ENCODE measurements at places on chromosomes 6 and 20. TPM values are rescaled to one million over a fixed set of nuclear protein-coding genes. Genes with fewer than 3 reads are reported as not detected.

DNA sequence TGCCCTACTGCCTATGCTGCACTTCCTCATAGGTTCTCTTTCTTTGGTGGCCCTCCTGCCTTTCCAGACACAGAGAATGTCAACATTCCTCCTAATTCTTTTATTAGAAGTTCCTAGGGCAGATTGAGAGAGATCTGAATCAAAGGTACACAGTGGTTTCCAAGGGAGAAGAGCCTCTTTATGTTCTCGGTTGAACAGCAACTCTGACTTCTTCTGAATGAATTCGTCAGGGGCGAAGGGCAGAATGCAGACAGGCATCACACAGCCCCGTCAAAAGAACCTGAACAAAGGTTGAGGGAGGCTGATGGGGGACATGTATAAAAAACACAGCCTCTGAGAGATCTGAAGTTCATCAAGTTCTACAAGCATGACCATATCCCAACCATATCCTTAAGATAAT is 68.1 kb upstream of the DTNBP1 start:
- no peak overlapping the region for H3K4me3 ChIP-seq
- DNase-seq, result no peak
- H3K36me3 ChIP-seq, result no peaks in the 10 kb centered on the region
- peaks cover 2% of the 10 kb centered on the region for H3K27me3 ChIP-seq
- peaks cover 6% of the 10 kb centered on the region for H3K4me1 ChIP-seq

GRCh38 chr6:43575105-43575771 is 600 bp downstream of the XPO5 start:
- H3K4me3 ChIP-seq, result peak overlapping the region; percentile 86
- peaks cover 23% of the 10 kb centered on the region for H3K36me3 ChIP-seq
- DNase-seq, result no peak
- peak overlapping the region; percentile 8 for H3K27ac ChIP-seq
- no peaks in the 10 kb centered on the region for H3K27me3 ChIP-seq

- no peaks in the 10 kb centered on the region for H3K27me3 ChIP-seq
- H3K36me3 ChIP-seq, result no peaks in the 10 kb centered on the region
- no peak for DNase-seq
- H3K4me3 ChIP-seq, result no peak overlapping the region
Measured at GRCh38 chr6:162377735-162378134, 349.8 kb downstream of the PRKN start.

DNA sequence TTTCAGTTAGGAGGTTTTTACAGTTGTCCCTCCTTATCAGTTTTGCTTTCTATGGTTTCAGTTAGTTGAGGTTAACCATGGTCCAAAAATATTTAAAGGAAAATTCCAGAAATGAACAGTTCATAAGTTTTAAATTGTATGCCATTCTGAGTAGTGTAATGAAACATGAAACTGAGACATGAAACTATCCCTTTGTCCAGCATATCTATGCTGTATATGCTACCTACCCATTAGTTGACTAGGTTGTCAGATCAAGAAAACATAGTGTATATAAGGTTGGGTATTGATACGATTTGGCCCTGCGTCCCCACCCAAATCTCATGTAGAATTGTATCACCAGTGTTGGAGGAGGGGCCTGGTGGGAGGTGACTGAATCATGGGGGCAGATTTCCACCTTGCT is 39.1 kb downstream of the VGLL2 start:
- DNase-seq, result no peak
- no peak overlapping the region for H3K27ac ChIP-seq
- no peaks in the 10 kb centered on the region for H3K36me3 ChIP-seq
- H3K27me3 ChIP-seq, result no peaks in the 10 kb centered on the region
- H3K4me3 ChIP-seq, result no peak overlapping the region
- H3K4me1 ChIP-seq, result no peaks in the 10 kb centered on the region

DNA sequence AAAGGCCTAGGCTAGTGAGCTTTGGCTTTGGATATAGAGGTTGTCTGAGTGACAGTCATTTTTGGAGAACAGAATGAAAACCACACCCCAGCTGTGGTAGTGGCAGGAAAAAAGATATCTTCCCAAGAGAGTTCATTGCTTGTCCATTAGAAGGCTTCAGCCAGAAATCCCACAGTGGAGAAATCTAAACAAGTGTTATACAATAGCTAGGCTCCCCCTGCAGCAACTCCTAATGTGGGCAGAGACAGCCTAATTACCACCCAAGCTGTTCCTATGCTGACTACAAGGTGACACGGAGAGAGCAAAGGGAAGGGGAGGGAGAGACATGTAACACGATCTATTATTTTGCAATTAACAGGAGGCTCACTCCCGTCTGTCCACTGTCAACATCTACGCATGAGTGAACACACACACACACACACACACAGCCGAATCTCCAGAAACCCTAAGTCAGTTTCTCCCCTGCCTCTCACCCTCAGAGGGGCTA is 147.5 kb upstream of the TCF21 start:
- no peaks in the 10 kb centered on the region for H3K4me1 ChIP-seq
- H3K4me3 ChIP-seq, result no peak overlapping the region
- no peaks in the 10 kb centered on the region for H3K27me3 ChIP-seq
- DNase-seq, result no peak
- H3K27ac ChIP-seq, result no peak overlapping the region
- no peaks in the 10 kb centered on the region for H3K36me3 ChIP-seq

DNA sequence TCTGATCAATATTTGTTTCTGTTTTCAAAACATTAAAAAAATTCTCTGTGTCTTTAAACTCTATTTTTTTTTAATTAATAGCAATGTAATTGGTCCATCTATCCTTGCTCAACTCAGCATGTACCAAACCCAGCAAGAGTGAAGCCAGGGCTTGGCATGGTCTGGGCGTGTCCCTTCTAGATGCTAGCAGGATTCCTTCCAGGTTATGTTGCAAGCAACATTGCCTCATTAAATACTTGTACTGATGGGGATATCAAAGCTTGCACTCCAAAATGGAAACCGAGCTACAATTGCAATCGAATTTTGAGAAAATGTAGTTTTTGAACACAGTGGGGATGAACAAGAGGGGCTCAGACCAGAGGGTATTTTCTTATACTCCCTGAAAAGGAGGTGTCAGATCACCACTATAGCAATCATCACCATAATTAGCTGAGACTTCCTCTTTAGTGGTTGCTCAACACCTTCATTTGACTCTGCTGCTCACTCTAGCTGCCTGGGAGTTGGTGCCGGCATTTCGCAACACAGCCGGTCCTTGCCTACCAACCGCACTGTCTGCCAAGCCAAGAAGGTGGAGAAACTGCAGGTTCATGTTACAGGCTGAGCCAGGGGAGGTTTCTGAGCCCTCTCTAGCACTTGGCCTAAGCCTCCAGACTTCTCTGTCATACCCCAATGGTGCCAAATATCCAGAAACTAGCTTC is 67.8 kb upstream of the RALGAPA2 start:
- no peaks in the 10 kb centered on the region for H3K4me1 ChIP-seq
- no peaks in the 10 kb centered on the region for H3K36me3 ChIP-seq
- peaks cover 15% of the 10 kb centered on the region for H3K27me3 ChIP-seq
- no peak overlapping the region for H3K27ac ChIP-seq
- H3K4me3 ChIP-seq, result no peak overlapping the region

DNA sequence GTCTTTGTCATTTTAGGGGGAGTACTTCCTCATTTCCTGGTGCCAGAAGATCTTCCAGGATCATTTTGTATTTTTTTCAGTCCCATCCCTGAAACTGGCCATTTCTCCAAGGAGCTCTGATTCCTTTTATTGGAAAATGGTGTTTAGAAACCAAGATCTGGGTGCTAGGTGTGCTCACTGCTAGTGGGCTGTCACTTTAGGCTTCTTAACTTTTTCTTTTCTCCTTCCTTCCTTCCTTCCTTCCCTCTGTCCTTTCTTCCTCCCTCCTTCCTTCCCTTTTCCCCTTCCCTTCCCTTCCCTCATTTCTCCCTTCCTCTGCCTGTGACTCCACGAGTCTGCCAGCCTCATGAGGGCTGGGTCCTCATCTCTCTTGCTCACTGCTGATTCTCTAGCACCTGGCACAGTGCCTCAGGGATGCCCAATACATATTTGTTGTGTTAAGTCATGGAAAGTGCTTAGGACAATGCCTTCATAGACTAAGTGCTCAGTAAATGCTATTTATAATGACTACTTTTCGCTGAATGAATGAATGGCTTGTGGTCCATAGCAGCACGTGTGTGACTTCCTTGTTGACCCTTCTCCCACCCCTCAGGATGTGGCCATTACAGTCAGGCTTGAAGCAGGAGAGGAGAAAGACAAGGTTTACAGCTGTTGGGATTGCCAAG is 36.9 kb downstream of the APCDD1L start:
- no peak overlapping the region for H3K4me3 ChIP-seq
- H3K4me1 ChIP-seq, result no peaks in the 10 kb centered on the region
- peaks cover 16% of the 10 kb centered on the region for H3K27me3 ChIP-seq

DNA sequence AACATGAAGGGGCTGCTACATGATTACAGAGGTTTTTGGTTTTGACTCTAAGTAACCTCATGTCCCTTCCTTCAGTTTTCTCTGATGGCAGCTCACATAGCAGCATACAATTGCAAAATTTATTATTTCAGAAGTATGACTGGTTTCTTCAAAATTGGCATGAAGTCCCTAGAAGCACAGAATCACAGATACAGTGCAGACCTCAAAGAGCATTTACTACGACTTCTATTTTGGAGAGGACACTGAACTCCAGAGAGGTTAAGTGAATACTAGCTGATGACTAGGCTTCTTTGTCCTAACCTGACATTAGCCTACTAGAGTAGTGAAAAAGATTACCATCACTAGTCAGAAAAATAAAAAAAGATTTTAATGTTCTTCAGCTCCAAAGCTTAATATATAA is 664.3 kb downstream of the RFPL4B start:
- no peaks in the 10 kb centered on the region for H3K27me3 ChIP-seq
- no peaks in the 10 kb centered on the region for H3K36me3 ChIP-seq
- no peak for DNase-seq
- H3K4me3 ChIP-seq, result no peak overlapping the region

- H3K4me3 ChIP-seq, result no peak overlapping the region
- H3K36me3 ChIP-seq, result no peaks in the 10 kb centered on the region
- no peaks in the 10 kb centered on the region for H3K27me3 ChIP-seq
- no peaks in the 10 kb centered on the region for H3K4me1 ChIP-seq
Measured at GRCh38 chr6:111033628-111034289, 51.9 kb downstream of the RPF2 start.

IMPG1 gene
- total RNA-seq, result not detected

AGPAT4 gene
- 5.6 TPM for total RNA-seq

LINC00237 gene
- not detected for total RNA-seq

HSPA12B gene
- 0.10 TPM for total RNA-seq

HLA-DOB gene
- total RNA-seq, result 3.4 TPM

DYNLT2 gene
- 2.7 TPM for total RNA-seq

MCCD1 gene
- total RNA-seq, result not detected
